Forelimb muscle (tissue), 1 donor: ENCODE measurements at places on chromosomes 7 and 10. TPM values are rescaled to one million over a fixed set of nuclear protein-coding genes. Genes with fewer than 3 reads are reported as not detected.

UNC5B gene
- 11.1 TPM for polyA plus RNA-seq

FEZF1 gene
- polyA plus RNA-seq, result not detected

FXYD4 gene
- polyA plus RNA-seq, result 1.1 TPM

ZNF25 gene
- 14.0 TPM for polyA plus RNA-seq

NDUFB8 gene
- polyA plus RNA-seq, result 118 TPM

LRRD1 gene
- polyA plus RNA-seq, result 0.44 TPM
